ENCODE measurements at places on chromosomes 2 and 18.

DNA sequence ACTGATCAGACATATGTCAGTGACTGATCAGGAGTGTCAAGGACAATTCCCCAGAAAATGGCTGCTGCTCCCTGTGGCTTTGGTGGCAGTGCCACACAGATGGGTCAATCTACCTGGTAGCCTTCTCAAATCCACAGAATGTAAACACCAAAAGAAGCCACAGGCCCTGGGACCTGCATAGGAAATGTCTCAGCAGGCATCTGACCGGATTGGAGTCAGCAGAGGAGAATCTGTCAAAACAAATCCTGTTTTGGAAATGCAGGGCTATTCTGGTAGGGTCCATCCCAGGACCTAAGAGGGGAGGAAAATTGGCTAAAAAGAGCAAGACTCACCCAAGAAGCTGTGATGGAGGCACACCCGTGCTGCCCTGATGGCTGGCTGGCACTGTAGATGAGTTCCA lies 189.7 kb downstream of the TMEM247 start:
- DNase-seq: no peak

- no peak for DNase-seq
Observed at GRCh38 chr18:23573626-23574431, 12.5 kb downstream of the NPC1 start.

DNA sequence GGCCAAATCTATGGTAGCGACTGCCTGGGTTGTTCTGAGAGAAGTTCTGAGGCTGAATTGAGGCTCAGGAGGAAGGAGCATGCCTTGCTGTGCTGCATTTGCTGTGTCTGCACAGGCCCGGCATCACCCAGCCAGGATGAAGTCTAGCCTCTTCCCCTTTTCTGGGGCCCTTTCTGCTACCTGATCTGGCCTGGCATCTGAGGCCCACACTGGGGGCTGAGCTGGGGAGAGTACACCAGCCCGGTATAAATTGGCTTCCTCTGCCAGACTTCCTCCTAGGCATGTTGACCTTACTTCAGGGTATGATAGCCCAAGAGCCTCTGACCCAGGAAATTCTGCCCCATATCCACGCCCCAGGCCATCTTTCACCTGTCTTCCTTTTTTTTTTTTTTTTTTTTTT lies 30.0 kb downstream of the MRPL35 start:
- no peak for DNase-seq

DNA sequence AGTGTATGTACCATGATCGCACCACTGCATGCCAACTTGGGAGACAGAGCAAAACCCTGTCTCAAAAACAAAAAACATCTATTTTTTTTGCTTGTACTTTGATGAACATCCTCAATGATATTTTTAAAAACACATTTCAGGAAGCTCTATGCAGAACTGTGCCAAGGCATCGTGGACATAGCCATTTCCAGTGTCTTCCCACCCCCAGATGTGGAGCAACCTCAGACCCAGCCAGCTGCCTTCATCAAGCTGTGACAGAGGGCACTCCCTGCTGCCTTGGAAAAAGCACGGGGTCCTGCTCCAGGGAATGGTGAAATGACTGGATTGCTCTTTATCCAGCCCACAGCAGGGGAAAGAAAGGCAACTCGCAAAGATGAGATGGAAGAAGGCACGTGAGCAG lies 13.7 kb upstream of the POLR1B start:
- no peak for DNase-seq

DNA sequence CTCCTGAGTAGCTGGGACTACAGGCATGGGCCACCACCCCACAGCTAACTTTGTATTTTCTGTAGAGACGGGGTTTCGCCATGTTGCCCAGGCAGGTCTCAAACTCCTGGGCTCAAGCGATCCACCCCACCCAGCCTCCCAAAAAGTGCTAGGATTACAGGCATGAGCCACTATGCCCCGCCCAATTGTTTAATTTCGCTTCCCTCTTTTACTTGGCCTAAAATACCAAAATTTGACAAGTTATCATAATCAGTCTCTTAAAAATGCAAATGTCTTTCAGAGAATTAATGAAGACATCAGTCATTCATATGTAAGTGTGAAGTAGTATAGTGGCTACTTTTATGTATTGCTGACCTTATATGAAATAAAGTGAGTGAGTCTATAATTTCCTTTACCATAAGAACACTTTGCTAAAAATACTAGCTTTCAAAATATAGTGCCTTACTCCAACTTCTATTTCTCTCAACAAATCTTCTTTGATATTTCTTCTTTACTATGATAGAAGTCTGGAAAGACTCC lies 9.8 kb downstream of the FBXO11 start:
- no peak for DNase-seq

- no peak for DNase-seq
Observed at GRCh38 chr2:18604531-18604885, 15.1 kb upstream of the NT5C1B start.

DNA sequence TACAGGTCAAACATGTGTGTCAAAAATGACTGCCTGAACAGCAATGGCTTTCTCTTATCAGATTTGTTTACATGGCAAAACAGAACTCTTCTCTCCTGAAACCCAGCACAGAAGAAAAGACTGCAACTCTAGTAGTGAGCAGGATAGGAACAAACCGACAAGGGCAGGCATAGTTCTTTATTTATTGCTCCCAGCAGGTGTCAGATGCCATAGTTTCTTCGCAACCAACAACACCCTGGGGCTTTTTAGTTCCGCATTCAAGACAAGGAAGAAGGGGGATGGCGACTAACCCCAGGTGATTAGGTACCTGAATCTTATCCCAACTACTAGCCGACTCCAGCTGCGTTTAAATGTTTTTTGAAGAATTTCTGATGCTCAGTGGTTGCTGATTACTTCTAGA lies 367.5 kb upstream of the FIGN start:
- DNase-seq: no peak

DNA sequence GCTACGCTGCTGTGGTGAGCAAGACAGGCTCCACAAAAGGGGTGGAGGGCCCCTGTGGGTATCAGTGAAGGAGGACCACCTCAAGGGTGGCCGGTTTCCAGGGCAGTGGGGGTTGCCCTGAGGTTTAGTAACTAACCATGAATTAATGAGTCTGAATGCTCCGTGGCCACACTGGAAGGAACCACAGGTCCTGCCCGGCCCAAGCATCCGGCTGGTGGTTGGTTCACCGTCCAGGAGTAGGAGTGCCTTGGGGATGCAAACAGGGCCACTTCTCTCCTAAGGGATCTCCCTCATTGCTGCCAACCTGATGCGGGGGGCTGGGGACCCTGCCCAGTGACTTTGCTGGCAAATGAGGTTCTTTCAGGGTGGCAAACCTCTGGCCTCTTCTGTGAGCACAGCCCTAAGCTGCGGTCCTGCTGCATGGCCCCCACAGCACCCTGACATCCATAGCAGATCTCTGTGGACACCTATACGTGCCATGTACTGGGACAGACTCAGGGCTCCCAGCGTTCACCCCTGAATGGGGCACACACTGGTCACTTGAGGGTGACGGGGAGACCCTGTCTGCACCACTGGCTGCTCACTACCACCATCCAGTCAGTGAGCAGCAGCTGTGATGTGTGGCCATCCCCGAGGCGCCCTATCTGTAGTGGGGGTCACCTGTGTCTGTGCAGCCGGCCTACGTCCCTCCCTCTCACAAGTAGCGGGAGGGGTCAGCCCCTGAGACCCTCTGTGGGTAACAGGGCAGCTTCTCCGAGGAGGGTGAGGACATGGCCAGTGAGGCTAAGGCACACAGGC lies 41.6 kb downstream of the HS6ST1 start:
- DNase-seq: no peak

GRCh38 chr2:1755436-1756191 lies 11.3 kb upstream of the PXDN start:
- no peak for DNase-seq

DNA sequence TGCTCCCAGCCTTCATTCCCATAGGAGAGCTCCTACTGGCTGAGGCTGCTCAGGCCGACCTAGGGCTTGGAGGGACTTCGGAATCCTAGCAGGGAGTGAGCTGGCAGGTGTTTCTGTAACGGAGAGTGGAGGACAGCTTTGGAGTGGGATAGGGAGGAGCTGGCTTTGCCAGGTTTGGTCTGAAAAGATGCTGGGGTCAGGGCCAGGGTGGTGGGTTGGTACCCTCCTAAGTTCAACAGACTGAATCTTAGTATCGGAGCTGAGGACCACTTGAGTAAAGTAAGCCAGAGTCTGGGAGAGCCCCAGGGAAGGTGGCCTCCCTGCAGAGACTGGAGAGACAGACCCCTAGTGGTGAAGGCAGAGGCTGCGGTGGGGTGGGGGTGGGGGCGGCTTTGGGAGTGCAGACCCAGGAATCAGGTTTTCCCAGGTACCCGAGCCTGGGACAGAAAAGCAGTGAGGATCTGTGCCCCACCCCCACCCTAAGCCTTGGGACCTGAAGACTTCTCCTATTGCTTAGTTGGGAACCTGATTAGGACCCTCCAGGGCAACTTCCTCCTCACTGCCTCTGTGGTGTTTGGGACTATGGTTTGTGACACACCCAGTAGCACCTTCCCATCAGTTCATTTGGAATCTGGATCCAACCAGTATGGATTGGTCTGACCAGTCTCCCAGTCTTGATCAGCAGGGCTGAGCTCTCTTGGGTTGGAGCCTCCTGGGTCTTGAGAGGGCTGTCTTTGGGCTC lies 3.0 kb downstream of the CNNM4 start:
- no peak for DNase-seq

DNA sequence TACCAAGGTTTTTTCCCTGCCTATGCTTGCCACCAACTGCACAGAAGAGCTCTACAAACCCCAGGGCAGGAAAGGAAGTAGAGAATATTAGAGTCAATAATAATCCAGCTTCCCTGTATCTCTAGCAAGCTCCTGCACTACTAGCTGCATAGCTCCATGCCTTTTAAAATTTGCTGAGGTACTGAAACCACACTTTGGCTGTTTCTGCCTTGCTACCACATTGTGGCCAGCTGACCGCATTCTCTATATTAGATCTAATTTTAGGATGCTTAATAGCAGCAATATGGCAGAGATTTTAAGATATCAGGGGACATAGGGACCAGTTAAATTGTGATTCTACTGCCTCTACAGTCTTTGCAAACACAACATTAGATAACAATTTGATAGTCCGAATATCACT lies 534.6 kb downstream of the MBD2 start:
- no peak for DNase-seq

DNA sequence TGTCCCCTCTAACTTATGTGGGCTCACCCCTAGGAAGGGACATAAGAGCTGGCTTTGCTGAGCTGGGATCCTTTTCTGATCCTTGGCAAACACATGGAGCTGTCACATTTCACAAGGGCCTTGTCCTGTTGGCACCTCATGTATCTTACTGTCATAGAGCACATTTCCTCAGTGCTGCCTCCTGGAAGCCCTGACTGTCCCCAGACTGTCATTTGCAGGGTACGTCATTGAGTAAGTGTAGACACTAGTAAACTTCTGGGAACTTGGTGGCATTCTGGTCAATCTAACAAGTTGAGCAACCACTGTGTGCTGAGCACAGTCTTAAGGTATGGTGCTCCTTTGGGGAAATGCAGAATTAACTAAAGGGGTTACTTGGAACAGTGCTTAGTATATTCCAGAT lies 94.5 kb upstream of the IL1R2 start:
- DNase-seq: no peak

- DNase-seq: no peak
Observed at GRCh38 chr2:171554991-171555615, 32.8 kb downstream of the CYBRD1 start.

- no peak for DNase-seq
Observed at GRCh38 chr2:12381543-12382325, 335.0 kb upstream of the TRIB2 start.

GRCh38 chr18:49059028-49059834 lies 108.5 kb upstream of the SMAD7 start:
- DNase-seq: no peak

DNA sequence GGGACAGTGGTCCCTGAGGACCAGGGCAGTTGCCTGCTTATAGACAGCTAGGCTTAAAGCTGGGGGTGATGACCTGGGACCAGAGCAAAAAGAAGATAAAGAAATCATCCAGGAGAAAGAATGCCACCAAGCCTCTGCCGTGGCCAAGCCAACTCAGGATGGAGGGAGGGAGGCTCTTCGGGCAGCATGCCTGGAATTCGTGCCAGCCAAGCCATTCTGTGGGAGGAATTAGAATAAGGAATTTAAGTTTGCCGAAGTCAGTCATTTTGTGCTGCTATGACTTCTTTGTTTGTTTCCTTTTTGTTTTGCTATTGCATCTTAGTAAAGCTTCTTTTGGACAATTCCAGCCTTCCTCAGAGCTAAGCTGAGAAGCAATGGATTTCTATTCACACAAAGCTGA lies 124.1 kb downstream of the EN1 start:
- DNase-seq: no peak

- no peak for DNase-seq
Observed at GRCh38 chr2:109726379-109727270, 67.5 kb upstream of the RGPD5 start.

GRCh38 chr2:100291152-100291970 lies 30.9 kb downstream of the LONRF2 start:
- peak; percentile 97 for DNase-seq

DNA sequence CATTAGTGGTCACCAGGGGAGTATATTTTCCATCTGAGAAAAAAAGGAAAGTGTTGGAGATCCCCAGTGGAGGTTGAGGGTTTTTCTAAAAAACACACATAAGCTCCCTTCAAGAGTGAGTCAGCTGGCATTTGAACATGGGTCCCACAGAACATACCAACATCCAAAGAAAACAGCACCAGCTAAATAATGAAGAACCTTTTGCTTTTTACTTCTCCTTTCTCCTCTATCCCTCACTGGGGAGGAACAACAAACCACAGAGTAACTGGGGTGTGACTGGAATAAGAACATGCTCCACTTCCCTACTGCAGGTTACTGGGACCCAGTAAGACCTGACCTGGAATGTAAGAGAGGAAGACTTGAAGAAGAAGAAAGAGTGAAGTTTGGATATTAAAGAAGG lies 56.5 kb upstream of the RAPH1 start:
- no peak for DNase-seq

DNA sequence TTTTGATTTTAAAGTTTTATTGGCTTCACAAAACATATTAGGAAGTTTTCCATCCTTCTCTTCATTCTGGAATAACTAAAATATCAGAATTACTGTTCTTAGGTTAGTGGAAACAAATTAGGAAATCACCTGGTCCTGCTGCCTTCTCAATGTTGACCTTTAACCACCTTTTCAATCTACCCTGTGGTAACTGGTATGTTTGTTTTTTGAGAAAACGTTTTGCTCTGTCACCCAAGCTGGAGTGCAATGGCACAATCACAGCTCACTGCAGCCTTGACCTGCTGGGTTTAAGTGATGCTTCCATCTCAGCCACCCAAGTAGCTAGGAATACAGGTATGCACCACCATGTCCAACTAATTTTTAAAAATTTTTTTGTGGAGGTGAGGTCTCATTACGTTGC lies 28.4 kb downstream of the ACYP2 start:
- DNase-seq: no peak
